ENCODE measurements at places on chromosomes 4 and X.

DNA sequence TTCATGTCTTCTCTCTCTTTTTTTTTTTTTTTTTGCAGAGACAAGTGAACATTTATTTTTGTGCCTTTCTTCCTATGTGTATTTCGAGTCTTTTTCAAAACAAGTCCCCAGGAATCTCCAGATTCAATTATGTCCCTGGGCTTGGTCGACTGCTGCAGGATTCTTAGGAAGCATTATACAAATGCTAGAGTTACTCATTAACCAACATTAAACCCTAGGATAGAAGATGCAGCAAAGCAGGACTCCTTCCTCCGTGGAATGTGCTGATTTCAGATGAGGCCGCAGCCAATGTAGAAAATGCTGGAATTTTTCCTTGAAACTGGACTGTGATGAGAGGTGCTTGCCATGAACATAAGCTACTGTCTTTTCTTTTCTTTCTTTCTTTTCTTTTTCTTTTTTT, 3.4 kb downstream of the ZNF81 start:
- no peak for DNase-seq

GRCh38 chr4:180571516-180572055, 1671.6 kb upstream of the TENM3 start:
- no peak for DNase-seq

DNA sequence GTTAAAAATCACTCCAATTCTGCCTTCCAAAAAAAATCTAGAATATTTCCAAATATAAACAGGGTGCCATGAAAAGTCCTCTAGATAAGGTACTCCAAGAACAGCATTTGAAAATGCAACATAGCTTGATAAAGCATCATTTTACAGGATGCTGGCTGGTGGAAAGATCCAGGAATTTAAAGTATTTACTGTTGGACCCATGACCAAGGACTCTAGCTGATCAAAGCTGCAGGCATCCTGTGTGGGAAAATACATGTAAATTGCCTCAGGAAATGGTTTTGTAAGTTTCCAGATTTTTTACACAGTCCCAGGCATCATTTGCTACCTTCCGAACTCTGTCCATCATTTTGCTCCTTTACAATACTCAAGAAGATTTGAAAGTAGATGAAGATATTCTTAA, 164.4 kb downstream of the GRIA3 start:
- no peak for DNase-seq

DNA sequence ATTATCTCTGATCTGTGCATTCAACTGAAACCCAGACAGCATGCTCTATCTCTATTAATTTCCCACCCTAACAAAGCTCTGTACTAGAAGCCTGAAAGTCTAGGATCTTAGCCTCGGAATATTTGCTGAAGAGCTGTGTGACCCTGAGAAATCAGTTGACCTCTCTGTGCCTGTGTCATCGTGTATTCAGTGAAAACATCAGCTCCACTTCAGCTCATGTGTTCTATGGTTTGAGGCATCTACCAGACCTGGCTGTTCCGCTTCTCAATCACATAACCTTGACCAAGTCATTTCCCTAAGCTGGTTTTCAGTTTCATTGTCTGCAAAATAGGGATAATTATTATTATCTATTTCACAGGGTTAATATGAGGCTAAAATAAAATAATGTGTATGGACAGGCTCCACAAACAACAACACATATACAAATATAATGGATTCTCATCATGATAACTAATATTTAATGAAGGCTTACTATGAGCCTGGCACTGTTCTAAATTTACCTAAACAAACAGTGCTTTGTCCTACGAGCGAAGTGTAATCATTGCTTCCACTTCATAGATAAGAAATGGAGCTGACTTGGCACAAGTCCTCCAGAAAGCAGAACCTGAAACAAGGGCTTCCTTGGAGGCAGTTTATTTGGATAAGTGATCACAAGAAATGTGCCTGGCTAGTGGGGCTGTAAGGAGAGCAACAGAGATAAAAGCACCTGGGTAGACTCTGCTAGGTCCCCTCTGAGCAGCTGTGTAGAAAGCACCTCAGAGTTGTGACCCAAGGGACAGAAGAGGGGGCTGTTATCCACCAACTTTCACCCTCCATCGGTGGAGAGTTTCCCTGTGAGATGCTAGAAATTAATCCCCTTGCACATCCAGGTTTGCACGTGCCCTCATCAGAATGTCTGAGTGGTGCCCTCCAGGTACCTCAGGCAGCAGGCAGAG, 356.9 kb downstream of the RAB28 start:
- DNase-seq: no peak

- no peak for DNase-seq
Observed at GRCh38 chr4:21304540-21304887, 604.3 kb downstream of the PACRGL start.

DNA sequence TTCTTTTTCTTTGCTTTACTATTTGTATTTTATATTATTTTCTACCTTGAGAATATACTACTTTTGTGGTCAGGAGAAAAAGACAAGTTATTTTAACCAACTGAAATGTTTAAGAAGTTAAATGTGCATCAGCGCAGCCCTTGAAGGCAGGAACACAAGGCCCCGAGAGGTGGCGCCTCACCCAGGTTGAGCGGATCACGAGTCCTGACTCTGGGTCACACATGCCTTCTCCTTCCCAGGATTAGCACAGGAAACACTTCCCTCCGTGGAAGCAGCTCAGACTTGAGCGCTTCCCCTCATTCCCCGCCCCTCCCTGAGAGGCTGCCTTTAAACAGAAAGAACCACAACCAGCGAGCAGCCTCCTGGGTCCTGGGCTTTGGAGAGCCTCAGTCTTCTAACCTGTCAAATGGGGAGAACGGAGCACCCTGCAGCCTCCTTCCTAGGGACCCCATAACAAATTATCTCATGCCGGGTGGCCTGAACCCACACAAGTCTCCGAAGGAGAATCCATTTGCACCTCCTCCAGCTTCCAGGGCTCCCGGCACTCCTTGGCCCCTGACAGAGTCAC, 217.6 kb downstream of the AFAP1 start:
- no peak for DNase-seq

DNA sequence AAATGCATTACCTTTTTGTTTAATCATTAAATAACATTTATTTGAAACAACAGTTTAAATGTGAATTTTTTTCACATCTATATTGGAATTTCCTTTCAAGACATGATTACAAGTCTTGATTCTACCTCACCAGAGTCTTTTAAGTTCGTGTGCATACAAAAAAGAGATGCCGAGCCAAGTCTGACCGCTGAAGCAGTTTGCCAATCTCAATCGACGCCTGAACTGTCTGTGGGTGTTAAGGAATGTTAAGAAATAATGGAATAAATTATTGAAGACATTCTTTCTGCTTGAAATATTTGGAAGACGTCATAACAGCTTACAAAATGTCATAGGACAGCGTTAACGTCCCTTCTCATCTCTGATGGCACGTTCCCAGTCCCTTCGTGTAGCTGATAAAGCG, 27.9 kb upstream of the TNIP3 start:
- DNase-seq: no peak

GRCh38 chr4:171812665-171813525, at the start of gene GALNTL6:
GALNTL6 (plus strand) TSS chr4:171813404.
- DNase-seq: no peak

DNA sequence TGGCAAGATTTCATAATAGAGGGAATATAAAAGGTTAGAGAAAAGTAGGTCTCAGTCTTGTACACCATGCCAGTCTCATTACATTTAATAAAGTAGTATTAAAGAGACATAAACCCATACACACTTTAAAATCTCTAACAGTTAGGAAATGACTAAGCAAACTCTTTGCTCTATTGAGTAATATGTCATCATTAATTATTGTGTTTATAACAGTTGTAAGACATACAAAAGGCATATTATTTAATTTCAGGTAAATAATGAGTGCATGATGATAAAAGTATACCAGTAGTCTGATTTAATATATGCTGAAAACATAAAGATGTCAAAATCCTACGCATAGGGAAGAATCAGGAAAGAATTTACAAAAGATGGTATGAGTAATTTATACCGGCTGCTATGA, 31.0 kb upstream of the FGG start:
- no peak for DNase-seq

DNA sequence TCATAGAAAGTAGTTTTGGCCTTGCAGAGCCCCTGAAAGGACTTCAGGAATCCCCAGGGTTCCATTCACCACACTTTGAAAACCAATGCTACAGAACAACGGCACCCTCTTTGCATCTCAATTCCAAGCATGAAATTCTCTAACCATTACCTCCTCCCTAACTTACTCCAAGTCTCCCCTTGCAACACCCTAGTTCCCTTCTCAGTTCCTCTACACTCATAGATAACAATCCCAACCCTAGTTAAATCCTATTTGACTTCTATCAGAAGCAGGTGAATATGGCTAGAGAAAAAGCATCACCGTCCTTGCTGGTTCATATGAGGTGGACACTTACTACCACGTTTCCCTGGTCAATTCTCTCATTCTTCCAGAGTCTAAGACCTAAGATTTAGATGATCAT, 2.4 kb downstream of the RCHY1 start:
- DNase-seq: no peak
